ENCODE measurements at places on chromosomes 16 and 17. TPM values are rescaled to one million over a fixed set of nuclear protein-coding genes. Genes with fewer than 3 reads are reported as not detected.

DNA sequence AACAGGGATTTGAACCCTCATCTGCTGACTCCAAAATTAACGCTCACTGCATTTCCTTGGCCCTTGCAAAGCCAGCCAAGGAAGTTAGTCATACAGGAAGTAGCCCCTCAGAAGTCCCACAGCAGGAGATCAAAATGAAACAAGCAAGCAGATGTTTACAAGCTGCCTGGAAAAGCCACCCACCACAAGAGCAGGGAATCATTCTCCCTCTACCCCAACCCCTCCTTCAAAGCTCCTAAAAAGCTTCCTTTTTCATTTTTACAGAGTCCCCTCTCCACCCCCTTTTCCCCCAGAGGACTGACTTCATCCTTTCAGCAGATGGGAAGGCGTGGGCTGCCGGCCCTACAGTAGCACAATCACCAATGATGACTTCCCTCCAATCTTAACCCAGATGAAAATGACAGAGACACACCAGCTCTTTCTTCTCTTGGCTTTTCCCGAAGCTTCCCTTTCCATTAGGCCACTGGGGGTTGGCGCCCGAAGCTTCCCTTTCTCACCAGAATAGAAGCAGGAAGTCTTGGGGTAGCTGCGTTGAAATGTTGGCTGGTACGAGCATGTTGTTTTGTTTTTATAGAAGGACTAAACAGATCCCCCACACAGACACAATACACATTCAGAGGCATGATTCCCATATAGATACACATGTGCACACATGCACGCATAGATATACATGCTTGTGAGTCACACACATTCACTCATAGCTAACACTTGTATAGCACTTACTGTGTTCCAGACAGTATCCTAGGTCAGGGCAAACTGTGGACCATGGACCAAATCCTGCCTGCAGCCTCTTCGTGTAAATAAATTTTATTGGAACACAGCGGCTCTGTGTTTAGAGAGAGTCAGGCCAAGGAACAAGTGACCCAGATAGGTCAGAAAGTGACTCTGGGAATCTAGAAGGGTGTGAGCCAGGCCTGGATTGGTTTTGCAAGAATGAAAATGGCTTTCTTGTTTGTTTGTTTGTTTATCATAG is 17.4 kb downstream of the ITPRIPL2 start:
- H3K4me1 ChIP-seq = no peaks in the 10 kb centered on the region
- peak overlapping the region; percentile 74 for H3K27ac ChIP-seq
- no peaks in the 10 kb centered on the region for H3K27me3 ChIP-seq
- DNase-seq = no peak
- H3K4me3 ChIP-seq = no peak overlapping the region
- H3K36me3 ChIP-seq = no peaks in the 10 kb centered on the region

DNA sequence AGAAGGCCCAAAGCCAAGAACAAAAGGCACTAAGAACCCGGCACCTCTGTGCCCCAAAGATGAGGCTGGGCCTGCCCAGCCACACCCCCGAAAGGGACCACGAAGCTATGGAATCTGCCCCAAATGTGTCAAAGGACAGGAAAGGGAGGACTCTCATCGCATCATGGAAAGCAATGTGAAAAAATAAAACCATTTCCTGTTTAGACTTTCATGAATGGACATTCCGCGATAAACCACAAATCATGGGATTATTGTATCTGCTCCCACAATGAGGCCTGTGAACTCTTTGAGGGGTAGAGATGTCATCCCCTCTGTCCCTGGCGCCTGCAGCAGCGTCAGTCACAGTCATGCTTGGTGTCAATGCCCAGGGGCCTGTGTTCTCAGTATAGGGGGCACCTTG is 135.0 kb downstream of the COPRS start:
- no peak overlapping the region for H3K4me3 ChIP-seq
- no peaks in the 10 kb centered on the region for H3K4me1 ChIP-seq

- no peak overlapping the region for H3K27ac ChIP-seq
- no peaks in the 10 kb centered on the region for H3K36me3 ChIP-seq
- no peak for DNase-seq
- H3K4me1 ChIP-seq = no peaks in the 10 kb centered on the region
Measured at GRCh38 chr16:27670071-27670810, 120.3 kb downstream of the KATNIP start.

The STH gene
- not detected for total RNA-seq

The MYH3 gene
- total RNA-seq = under 0.01 TPM

All from uterus (tissue), 4 donors.